ENCODE measurements at places on chromosomes 3 and 15.

- DNase-seq: no peak
Measured at GRCh38 chr3:149806171-149806778, 6.7 kb upstream of the RNF13 start.

GRCh38 chr3:85254738-85255137, 295.9 kb downstream of the CADM2 start:
- no peak for DNase-seq

- DNase-seq: no peak
Measured at GRCh38 chr3:31848163-31848818, 132.8 kb downstream of the OSBPL10 start.

GRCh38 chr3:172658344-172659245, 52.3 kb downstream of the NCEH1 start:
- DNase-seq: peak; percentile 99

GRCh38 chr15:96358821-96359615, 28.5 kb downstream of the NR2F2 start:
- DNase-seq: no peak

DNA sequence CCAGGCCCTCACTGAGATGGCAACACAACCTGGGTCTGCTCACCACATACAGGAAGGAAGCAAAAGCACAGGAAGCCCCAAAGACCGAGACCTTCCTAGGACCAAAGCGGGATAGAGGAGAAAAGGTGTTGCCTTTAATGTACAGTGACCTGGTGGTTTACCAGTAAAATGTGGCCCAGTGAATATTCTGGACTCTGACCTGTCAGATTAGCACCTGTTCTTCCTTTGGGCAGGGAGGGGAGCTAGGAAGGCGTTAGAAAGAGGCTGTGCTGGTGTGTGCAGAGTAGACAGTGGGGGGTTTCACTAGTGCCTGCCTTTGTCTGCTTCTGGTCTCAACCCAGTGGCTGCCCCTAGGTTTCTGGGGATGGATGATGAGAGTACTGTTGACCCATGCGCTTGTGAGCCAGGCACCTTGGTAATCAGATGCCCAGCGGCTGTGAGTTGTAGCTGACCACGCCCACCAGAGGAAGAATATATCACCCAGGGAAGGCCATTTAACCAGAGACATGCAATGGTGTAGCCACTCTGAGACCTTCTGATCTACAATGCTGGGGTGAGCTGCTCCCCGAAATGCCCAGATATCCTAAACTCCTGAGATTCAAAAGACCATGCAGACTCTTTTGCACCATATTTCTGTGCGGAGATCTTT, 90.1 kb upstream of the NEO1 start:
- no peak for DNase-seq

DNA sequence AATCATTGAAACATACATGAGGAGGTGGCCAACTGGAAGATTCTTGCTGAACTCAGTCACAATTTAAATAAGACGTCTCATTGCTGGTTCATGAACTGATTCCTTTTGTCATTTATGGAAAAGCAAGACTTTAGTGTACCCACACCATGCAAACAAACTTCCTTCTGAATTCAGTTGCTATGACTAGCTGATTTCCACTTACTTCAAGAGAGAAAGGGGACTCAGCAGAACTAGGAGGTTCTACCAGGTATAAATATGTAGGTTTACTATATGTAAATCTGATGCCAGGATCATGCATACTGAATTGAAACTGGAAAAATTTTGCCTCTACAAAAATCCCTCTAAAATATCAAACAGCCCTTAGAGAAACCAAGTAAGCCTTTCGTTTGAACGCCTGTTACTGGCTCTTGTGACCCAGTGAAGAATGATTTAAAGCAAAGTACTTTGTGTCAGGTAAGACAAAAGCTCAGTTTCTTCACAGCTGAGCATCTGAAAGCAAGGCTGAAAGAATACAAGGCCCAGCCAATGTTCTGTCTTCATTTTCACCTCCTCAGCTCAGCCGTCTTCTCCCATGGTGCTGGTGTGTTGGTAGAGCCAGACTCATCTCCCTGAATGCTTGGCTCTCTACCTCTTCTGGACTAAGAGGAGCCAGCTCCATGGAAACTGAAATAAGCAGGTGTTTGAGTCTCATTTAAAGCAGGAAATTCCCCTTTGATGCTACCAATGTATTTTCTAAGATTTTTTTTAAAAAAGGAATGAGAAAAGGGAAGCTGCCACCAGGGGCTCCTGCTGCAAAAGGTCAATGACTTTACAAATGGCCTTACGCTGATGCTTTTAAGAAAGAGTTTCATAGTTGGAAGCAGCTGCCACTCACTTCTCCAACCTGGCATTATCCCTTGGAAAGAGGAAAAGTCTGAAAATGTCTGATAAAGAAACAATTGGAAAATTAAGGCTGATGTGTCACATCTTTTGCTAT, 301.6 kb downstream of the EFHB start:
- no peak for DNase-seq
